ENCODE measurements at places on chromosomes 5 and 9.

DNA sequence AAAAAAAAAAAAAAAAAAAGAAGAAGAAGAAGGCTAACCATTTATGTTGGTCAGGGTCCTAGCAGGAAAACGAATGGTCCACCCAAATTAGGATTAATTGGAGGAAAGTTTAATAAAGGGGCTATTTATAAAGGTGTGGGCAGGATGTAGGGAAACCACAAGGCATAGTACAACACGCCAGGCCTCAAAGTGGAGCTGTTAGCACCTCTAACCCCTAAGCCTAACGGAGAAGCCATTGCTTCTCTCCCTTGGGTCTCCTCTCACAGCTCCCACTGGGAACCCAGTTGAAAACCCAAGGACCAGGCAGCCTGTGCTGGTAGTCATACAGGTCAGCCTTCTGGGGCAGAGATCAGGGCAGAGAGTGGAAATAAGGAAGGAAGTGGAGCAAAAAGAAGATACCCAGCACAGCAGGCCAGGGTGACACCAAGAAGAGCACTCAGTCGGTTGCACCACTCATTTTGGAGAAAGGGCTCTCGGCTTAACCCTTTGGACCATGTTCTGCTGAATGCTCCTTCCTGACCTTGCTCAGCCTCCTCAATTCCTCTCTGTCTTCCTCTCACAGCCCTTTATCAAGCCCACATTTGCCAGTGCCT lies 8.8 kb upstream of the GLIPR2 start:
- H3K27me3 ChIP-seq: no peaks in the 10 kb centered on the region
- no peak overlapping the region for H3K4me3 ChIP-seq
- no peak for DNase-seq

DNA sequence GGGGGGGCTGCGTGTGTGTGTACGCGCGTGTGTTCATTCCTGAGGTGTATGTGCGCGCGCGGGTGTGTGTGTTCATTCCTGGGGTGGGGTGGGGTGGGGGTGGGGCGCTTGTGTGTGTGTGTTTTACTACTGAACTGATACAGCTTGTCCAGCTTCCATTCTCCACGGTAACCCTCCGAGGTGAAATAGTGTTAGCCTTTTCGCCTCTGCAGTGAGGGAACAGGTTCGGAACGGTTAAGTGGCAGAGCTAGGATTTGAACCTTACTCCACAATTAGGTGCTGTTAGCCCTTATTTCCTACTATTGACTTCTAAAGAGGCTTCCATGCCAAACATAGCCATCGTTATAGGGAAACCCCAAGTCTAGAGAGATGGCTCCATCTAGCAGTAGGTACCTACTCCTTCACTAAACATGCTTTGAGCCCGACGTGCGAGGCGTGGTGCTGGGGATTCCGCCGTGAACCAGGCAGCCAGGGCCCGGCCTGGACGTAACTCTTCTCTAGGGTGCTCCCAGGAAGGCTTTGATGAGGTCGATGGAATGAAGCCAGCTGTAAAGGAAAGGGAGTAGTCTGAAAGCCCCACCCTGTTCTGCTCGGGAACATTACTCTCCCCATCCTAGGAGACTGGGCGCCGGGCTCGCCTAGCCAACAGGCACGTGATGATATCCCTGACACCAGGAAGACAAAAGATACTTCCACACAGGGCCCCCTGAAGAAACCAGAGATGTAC lies 782 bp upstream of the SKP1 start:
- peaks cover 20% of the 10 kb centered on the region for H3K4me1 ChIP-seq
- DNase-seq: no peak
- no peaks in the 10 kb centered on the region for H3K27me3 ChIP-seq
- peaks cover 12% of the 10 kb centered on the region for H3K36me3 ChIP-seq
- peak overlapping the region; percentile 94 for H3K27ac ChIP-seq

GRCh38 chr9:80491086-80491696 lies 919.4 kb downstream of the TLE4 start:
- DNase-seq: no peak
- no peaks in the 10 kb centered on the region for H3K4me1 ChIP-seq
- H3K4me3 ChIP-seq: no peak overlapping the region
- H3K27ac ChIP-seq: no peak overlapping the region

GRCh38 chr9:118567861-118568260 lies 801.4 kb downstream of the BRINP1 start:
- no peaks in the 10 kb centered on the region for H3K4me1 ChIP-seq
- no peaks in the 10 kb centered on the region for H3K36me3 ChIP-seq
- no peak for DNase-seq
- no peak overlapping the region for H3K27ac ChIP-seq
- no peaks in the 10 kb centered on the region for H3K27me3 ChIP-seq

- H3K4me3 ChIP-seq: no peak overlapping the region
- no peak for DNase-seq
- no peaks in the 10 kb centered on the region for H3K27me3 ChIP-seq
- peaks cover 15% of the 10 kb centered on the region for H3K4me1 ChIP-seq
Measured at GRCh38 chr9:93893899-93894690, 61.1 kb downstream of the BARX1 start.

DNA sequence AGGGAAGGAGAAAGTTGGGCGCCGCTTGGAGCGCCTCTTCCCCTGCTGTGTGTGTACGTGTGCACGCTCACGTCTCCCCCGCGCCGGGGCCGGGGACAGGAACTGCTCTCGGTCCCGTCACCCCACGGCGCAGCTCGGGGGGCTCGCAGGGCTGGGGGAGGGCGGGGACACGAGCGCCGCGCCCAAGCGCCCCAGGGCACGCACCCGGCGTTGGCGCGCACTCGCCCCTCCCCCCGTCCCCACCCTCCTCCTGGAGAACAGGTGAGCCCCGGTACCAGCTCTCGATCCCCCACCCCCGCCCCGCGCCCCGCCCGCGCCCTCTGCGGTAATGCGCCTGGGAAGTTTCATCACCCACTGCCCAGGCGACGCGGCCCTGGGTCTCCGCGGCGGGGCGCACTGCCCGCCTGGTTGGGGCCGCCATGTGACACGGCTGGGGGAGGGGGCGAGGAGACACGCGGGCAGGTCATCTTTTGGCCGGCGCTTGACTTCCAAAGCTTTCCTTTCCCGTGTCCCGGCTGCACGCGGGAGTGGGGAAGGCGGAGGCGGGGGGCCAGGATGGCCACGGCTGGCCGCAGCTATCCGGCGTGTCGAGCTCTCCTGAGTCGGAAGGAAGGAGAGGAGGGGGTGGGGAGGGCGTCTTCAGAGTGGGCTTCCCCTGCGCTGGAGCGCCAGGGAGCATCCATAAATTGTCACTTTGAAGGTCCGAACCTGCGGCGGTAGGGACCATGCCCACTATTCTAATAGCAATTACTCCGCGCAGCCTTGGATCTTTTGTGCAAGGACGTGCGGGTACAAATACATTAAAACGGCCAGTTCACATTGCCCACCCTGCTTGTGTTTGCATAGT lies 1.5 kb upstream of the STC2 start:
- H3K4me1 ChIP-seq: peaks cover 32% of the 10 kb centered on the region
- peak; percentile 89 for DNase-seq
- H3K36me3 ChIP-seq: peaks cover 47% of the 10 kb centered on the region
- H3K27me3 ChIP-seq: peaks cover 54% of the 10 kb centered on the region

Data from activated CD8-positive, alpha-beta T cell treated with anti-CD3 and anti-CD28 coated beads for 36 hours (primary cell).